ENCODE measurements at places on chromosomes 12 and 14.
A peak's percentile ranks its signal among the peaks of the same experiment; 100 is the strongest.

DNA sequence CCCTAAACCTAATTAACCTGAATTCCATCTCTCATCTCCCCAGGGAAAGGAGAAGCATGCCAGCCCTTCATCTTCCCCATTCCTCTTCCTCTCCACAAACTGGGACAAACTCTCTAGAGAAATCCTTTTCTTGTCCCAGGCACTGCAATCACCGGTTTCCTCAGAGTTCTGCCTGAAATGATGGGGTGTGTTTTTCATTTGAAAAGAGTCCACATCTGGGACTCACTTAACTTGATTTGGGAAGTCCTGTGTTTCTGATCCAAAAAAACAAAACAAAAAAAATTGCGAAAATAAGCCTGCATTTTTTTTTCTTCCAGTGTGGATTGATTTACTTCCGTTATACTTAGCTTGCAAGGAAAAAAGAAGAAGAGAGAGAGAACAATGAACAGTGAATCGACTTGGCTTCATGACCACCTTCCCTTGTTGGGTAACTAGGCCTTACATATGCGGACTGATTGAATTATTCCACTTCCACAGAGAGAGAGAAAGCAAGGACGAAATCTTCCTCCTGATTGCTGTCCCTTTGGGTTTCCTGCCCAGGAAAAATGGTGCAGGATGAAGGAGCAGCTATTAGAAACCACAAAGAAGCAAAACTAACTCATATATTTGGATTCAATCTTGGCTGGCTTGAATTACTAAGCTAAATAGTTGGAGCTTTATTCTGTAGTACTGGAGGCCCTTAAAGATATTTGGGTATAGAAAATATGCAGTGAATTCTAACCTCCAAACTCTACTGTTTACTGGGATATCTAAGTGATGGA is 506.2 kb upstream of the TBX3 start:
- DNase-seq = no peak

- DNase-seq = peak; percentile 83
Observed at GRCh38 chr12:109232731-109233130, 76.4 kb downstream of the FOXN4 start.

GRCh38 chr14:89432226-89432625 is 15.2 kb upstream of the FOXN3 start:
- DNase-seq = no peak

GRCh38 chr12:109346920-109347319 is 780 bp upstream of the MYO1H start:
- DNase-seq = no peak

GRCh38 chr14:28603606-28604005 is 163.0 kb upstream of the FOXG1 start:
- DNase-seq = no peak

DNA sequence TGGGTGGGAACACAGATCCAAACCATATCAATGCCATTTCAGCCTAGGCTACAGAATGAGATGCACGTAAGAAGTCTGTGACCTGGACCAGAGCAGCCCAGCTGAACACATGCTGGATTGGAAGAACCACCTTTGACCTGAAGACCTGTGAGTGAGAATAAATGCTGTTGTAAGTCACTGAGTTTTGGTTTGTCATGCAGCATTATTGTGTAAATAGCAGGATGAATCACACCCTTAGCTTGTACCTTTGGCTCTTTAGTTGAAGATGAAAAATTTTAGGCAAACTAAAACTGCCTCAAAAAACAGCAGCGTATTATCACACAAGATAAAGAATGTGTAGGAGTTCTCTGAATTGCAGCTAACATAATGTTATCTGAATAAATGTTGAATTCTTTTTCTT is 199.4 kb upstream of the LRIG3 start:
- DNase-seq = no peak

DNA sequence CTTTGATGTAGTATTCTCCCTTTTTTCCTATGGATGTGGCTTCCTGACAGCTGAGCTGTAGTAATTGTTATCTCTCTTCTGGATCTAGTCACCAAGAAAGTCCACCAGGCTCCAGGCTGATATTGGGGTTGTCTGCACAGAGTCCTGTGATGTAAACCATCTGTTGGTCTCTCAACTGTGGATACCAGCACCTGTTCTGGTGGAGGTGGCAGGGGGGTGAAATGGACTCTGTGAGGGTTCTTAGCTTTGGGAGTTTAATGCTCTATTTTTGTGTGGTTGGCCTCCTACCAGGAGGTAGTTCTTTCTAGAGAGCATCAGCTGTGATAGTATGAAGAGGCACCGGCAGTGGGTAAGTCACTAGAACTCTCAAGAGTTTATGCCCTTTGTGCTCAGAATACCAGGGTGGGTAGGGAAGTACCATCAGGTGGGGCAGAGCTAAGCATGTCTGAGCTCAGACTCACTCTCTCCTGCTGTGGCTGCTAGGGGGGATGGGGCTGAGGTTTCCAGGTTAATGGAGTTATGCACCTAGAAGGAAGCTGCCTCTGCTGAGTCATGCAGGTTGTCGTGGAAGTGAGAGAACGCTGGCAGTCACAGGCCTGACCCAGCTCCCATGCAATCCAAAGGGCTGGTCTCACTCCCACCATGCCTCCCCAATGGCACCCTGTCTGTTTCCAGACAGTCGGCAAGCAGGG is 3.0 kb upstream of the TAS2R14 start:
- no peak for DNase-seq

DNA sequence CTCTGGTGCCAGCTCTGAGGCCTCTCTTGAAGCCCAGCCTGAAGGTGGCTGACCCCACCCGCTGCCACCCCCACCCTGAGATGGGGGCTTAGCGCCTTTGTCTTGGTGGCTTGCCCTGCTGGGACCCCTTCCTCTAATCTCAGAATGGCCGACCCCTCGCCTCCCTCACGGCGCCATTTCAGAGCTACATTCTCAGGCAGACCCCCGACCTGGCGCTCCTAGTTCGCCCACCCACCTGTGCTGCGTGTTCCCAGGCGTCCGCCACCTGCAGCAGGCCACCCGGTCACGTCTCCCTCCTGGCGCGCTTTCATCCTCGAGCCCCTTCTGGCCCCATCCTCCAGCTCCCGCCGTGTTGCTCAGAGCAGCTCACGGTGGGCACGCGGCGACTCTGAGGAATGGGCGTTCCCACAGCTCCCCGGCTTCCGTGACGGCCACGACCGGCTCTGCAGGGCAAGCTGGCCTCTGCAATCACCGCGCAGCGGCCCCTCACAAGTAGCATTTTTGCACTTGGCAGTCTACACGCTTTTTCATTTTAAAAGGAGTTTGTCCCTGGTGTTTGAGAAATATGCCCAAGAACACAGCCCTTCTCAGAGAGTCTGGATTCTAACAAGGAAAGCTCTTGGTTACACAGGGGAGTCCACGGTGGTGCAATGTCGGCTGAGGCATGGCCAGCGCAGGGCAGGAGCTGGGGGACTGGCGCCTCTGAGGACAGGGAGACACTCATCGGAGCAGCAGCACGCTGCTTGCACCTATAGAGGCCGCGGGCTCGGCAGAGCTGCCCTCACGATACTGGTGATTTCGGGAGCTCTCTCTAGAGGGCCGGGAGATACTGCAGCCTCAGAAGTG is 105.7 kb upstream of the C14orf180 start:
- no peak for DNase-seq
